Inflammatory macrophage (primary cell): ENCODE measurements at places on chromosomes 13 and 19.

DNA sequence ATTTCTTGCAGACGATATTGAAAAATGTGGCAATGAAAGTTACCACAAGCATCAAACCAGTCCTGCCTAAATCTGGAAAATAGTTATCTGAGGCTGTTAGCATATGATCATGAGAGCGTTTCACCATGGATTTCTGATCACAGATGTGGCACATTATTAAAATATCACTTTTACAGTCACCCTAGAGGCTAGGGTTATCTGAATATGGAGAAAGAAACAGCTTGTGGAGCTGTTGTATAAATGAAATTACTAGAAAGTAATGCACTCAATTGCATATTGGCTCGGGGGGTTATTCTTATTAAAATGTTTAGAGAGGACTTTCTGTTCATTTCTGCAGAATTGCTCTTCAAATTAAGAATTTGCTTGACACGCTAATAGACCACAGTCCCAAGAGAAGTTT, 35.6 kb downstream of the ALOX5AP start:
- no peak for DNase-seq

- DNase-seq = no peak
These were observed 41.6 kb upstream of the HNRNPA1L2 start for GRCh38 chr13:52600666-52601065.

GRCh38 chr13:48564056-48564455, 31.2 kb upstream of the RCBTB2 start:
- no peak for DNase-seq

DNA sequence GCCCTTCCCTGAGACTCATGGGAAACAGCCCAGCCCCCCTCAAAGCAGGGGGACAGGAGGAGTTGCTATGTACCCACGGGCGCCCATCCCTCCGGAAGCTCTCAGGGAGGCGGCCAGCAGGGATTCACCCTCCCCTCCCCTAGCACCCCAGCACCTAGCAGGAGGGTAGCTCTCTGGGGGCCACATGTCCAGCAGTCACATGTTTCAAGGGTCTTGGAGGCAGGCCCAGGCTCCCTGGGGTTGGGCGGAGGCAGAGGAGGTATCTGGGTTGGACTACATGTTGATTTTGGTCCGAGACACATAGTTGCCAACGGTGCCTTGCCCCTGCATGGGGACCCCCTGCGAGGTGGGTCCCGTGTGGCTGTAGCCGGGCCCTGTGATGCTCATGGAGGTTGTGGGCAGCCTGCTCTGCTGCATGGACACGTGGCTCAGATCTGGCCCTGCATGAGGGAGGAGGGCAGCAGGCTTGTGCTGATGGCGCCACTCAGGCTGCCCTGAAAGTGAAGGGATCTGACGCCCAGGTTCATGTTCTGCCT, 7.0 kb upstream of the RNF6 start:
- no peak for DNase-seq

DNA sequence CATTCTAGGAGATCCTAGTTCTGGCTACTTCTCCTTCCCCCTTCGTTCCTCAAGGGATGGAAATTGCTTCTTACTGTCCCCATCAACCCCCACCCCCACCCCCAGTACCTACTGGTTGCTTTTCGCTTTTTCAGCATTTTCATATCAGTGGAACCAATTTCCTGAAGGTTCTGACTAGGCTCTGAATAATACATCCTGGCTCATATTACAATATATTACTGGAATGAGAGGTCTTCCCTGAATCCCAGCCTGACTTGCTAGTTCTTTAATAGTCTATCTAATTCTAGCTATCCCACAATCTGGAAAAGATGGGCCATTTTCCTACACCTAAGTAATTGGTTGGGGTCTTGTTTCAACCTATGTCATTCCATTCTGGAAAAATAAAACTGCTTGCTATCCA, 207.4 kb downstream of the COG6 start:
- DNase-seq = no peak

- peak; percentile 88 for DNase-seq
These were observed 1.3 kb downstream of the RFX1 start for GRCh38 chr19:14004619-14005348.
